ENCODE measurements at places on chromosomes 2 and 18. TPM values are rescaled to one million over a fixed set of nuclear protein-coding genes. Genes with fewer than 3 reads are reported as not detected.

The RFTN2 gene
- not detected for total RNA-seq

GRCh38 chr18:45056926-45057325, 376.2 kb downstream of the SETBP1 start:
- DNase-seq: no peak
- H3K27me3 ChIP-seq: no peaks in the 10 kb centered on the region
- H3K36me3 ChIP-seq: no peaks in the 10 kb centered on the region
- no peak overlapping the region for H3K4me3 ChIP-seq
- H3K27ac ChIP-seq: no peak overlapping the region

DNA sequence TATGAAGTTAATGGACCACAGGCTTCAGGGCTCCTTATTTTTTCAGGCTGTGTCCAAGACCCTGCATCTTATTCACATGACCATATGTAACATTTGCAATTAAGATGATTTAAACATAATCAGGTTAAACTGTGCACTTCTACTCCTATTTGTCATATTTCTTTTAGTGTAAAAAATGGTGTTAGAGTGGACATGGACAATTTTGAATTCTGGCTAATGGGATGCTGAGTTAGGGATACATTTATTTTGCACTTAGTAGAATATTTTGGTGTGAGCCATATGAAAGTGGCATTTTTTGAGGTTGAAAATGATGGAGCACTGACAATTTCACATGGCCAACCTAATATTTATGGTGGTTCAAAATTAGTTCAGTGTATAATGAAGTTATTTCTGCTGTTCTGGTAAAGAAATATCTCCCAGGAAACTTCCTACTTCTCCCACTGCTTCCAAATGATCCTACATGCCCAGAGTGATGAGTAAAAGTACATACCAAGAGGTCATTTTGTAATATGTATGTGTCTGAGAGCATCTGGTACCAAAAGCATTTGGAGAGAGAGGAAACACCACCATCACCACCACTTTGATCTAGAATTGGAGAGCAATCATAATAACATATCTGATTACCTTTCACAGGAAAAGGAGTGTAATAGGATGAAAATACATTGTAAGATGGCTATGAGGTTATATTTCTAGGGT, 36.0 kb downstream of the GULP1 start:
- H3K4me1 ChIP-seq: peaks cover 5% of the 10 kb centered on the region
- no peak overlapping the region for H3K4me3 ChIP-seq
- no peaks in the 10 kb centered on the region for H3K36me3 ChIP-seq
- no peaks in the 10 kb centered on the region for H3K27me3 ChIP-seq
- no peak overlapping the region for H3K27ac ChIP-seq
- DNase-seq: no peak

GRCh38 chr2:197296835-197297234, 13.7 kb downstream of the ANKRD44 start:
- H3K27ac ChIP-seq: no peak overlapping the region
- no peaks in the 10 kb centered on the region for H3K36me3 ChIP-seq
- no peaks in the 10 kb centered on the region for H3K27me3 ChIP-seq
- no peak overlapping the region for H3K4me3 ChIP-seq

DNA sequence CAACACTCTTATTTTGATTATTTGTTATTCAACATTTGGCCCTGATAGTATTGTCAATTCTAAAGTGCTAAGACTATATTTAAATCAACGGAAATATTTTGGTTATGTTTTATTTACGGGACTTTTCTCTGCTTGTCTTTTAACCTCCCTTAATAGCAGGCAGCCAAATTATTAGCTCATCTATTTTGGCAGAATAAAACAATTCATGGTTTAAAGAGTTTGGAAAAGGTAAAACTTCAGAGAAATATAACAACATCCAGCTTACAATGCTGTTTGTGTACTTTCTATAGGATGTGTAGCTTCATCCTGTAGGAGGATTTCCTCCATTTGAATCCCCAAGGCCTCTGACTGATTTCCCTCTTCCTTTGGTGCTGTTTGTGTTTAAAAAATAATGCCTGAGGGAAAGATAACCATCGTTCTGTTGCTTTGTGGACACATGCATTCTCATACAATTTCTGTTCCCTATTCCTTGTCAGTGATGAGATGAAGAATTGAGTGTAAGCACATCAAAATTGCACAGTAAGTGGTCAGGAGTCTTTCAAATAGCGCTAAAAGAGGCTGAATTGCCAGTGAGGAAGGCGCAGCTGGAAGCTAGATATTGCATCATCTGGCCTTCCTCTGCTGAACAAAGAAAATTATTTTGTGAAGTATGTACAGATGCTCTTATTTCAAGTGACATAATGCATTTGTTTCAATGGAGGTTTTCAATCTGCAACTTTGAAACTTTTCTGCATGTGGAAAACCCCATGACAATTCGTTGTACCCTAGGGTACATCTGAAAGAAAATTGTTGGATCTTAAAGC, 80.3 kb downstream of the CD28 start:
- H3K36me3 ChIP-seq: no peaks in the 10 kb centered on the region
- no peak for DNase-seq
- H3K4me3 ChIP-seq: no peak overlapping the region
- H3K4me1 ChIP-seq: peaks cover 7% of the 10 kb centered on the region
- no peak overlapping the region for H3K27ac ChIP-seq
- no peaks in the 10 kb centered on the region for H3K27me3 ChIP-seq

DNA sequence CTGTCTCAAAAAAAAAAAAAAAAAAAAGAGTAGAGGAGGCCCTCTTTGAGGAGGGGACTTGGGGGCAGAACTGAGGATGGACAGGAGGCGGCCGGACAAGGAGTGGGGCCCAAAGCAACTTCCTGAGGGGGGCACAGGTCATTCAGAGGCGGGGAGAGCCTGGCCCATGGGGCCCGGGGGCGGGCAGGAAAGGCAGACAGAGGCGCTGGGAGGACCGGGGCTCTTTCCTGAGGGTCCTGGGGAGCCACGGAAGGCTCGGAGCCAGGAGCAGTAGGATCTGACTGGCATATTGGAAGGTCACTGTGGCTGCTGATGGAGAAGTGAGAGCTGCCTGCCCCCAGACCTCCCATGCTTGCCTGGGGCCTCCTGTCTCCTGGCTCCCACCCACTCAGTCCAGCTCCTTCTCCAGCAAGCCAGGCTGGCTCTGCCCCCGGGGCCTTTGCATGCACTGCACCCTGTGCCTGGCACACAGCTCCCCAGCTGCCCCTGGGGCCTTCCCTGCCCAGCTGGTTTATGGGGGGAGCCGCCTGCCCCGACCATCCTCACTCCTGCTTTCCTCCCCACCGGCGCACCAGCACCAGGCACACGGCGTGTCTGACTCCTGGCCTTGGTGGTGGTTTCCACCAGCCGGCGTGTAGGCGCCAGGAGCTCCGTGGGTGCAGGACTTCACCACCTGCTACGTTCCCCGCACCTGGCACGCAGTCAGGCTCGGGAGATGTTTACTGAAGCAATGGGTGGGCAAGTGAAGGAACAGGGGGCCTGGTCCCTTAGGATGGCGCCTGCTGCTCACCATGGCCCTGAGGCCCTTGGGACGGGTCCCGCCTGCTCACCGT, 5.6 kb downstream of the ESPNL start:
- no peak overlapping the region for H3K4me3 ChIP-seq
- DNase-seq: no peak
- peaks cover 3% of the 10 kb centered on the region for H3K4me1 ChIP-seq
- H3K27me3 ChIP-seq: no peaks in the 10 kb centered on the region
- no peak overlapping the region for H3K27ac ChIP-seq

DNA sequence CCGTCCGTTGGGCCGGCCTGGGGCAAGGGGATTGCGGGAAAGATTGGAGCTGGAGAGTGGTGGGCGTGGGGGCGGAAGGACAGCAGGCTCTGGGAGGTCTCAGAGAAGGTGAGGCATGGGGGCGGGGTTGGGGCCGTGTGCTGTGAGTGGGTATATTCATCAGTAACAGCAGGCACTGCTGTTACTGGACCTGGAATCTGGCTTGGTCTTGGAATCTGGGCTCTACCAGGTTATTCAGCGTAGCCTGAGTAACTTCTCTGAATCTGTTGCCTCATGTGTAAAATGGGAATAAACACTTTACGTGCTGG, 435 bp downstream of the RNF181 start:
- H3K4me1 ChIP-seq: peaks cover 8% of the 10 kb centered on the region
- peak overlapping the region; percentile 86 for H3K4me3 ChIP-seq
- no peak for DNase-seq
- H3K27me3 ChIP-seq: no peaks in the 10 kb centered on the region

- no peaks in the 10 kb centered on the region for H3K36me3 ChIP-seq
- H3K4me1 ChIP-seq: peaks cover 24% of the 10 kb centered on the region
- no peak overlapping the region for H3K27ac ChIP-seq
- no peaks in the 10 kb centered on the region for H3K27me3 ChIP-seq
- no peak for DNase-seq
Measured at GRCh38 chr2:27886322-27886721, 3.9 kb downstream of the RBKS start.

- no peaks in the 10 kb centered on the region for H3K4me1 ChIP-seq
- 0 out of 2 replicates have a peak, but pooled peaks cover 5% of the 10 kb centered on the region for H3K27me3 ChIP-seq
Measured at GRCh38 chr2:196174404-196174803, 3.0 kb upstream of the STK17B start.

DNA sequence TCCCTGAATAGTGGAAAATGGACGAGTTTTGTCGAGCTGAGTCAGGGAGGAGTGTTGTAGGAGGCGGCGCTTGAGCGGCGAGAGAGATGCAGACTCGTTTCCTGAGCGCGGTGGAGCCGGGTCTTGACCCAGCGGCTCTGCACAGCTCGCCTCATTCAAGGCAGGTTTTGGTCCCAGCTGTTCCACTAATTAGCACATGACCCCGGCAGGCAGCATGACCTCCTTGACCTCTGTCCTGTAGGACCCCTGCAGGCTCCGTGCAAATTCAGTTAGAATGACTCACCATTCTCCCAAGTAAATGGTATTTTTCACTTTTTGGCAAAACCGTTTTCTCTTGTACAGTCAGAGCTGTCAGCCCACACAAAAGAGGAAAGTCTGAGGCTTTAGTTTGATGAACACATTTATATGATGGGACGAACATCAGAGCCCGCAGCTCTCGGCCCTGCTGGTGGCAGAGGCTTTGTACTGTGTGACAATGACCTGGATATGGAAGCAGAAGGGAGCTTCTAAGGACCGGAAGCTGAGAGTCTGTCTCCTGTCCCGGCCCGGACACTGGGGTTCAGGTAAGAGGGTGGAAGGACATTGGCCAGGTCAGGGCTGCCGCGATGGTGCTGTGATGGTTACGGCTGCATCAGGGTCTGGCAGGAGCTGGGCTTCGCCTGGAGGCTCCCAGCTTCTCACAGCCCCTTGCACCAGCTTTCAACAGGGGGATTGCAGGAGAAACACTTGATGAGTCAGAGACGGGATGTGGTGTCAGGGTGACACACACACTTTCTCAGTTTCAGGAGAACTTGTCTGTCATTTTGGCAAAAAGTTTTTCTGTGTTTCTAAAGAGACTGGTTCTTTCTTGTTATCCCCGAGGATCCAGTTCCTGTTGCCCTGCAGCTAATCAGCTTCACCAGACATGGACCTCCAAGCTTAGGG, 29.9 kb upstream of the ALKAL2 start:
- DNase-seq: no peak
- no peak overlapping the region for H3K27ac ChIP-seq
- H3K36me3 ChIP-seq: no peaks in the 10 kb centered on the region
- H3K4me1 ChIP-seq: no peaks in the 10 kb centered on the region
